ENCODE measurements at places on chromosomes 11 and 22.

DNA sequence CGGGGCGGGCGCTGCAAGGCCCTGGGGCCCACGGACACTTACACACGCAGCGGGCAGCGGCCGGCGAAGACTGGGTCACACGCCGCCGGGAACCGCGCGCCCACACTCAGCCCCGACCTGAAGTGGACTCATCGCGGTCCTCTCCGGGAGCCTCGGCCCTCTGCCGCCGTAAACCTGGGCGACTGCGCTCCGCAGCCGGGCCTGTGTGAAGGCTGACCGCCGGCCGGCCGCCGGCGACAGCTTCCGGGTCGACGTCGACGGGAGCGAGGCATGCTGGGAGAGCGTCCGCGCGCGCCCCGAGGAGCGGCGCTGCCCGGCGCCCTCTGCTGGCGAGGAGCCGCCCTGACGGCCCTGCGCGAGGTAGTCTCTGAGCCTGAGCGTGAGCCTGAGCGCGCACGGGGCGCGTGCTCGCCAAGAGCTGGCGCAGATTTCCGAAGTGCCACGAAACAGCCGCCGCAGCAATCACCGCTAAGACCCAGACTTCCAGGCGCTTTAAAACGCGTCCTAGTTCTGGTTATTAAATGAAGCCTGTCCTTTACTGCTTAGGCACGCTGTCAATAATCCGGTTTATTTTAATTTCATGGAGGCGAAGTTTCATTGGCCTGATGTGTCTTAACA, at the start of gene SNX19:
Gene SNX19, minus strand, starts transcription at position 242 of the 618 bp plus-strand sequence. CDS start 540 bp downstream, outside the sequence.
- peak; percentile 22 for DNase-seq

DNA sequence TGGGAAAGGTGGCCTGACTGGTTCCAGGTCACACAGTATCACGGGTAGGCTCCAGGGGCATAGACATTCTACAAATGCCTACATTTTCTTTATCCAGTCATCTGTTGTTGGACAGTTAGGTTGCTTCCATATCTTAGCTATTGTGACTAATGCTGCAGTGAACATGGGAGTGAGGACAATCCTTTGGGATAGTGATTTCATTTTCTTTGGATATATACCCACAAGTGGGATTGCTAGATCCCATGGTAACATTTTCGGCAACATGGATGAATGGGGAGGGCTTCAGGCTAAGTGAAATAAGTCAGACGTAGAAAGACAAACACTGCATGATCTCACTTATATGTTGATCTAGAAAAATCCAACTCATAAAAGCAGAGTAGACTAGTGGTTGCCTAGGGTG, 744.3 kb downstream of the NTM start:
- DNase-seq, result no peak

DNA sequence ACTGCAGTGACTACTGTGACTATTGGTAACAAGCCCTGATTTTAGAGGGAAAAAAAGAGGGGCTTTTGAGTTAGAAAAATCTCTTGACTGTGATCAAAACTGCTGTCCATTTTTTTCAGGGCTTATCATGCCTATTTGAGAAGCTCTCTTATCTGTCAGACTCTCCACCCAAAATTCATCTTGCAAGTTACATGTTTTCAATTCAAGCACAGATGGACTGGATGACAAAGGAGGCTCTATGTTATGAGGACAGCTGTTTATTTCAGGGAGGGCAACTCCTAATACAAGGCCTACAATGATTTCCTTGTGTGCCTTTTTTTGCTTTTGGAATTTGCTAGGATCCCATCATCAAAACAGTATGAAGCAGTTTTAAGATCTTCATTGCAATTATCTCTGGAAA, 35.2 kb upstream of the USP47 start:
- DNase-seq, result no peak

DNA sequence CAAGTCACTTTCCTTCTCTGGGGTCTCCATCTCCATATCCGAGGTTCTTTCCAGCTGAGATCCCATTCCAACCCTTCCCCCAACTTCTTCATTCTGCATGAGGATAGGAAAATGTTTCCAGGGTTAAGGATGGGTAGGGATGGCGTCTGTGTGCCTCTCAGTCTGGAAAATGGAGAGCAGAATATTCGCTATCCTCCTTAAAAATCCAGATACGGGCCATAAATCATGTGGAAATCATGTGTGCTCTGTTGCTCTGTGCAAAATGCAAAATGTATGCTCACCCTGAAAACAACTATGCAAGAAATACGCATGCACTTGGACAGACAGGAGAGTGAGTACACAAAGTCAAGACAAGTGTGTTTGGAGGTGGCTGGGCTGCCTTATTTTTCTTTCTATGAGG, 3.2 kb downstream of the CREB3L1 start:
- DNase-seq, result no peak

GRCh38 chr11:61049063-61049377, 53.3 kb upstream of the CD5 start:
- DNase-seq, result no peak

DNA sequence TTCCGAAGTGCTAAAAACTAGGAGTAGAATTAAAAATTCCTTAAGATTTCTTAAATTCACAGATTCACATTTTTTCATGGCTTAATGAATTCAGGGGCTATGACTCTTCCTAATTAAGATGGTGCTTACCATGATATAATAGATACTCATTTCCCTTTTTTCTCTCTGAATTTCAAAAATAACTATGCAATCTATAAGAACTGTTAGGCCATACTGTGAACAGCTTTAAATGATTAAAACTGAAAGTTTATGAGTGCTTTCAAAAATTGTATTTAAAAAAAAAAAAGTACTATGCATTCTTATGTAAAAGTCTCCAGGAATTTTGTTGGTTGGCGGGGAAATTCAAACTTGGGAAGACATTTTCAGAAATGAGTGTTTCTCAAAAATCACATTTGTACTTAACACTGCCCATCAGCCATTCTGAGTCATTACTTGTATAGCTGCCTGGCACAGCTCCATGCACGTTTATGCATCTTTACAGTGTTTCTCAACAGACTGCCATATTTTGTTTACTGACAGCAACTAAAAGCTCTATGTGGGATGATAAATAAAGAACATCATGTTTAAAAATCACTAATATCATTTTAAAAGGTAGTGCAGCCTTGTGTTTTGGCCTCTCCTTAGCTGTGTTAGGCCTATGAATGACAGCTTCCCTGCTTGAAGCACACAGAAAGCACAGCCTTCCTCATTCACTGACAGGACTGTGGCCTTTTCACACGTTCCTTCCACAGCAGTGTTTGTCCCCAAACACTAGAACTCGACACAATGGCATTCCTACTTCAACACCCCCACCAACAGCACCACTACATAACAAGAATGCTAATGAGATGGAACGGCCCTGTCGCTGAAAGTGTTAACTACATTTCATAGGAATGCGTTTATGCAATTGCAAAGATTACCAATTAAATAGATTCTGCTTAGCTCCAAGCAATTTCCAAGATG, 131.4 kb downstream of the DCDC1 start:
- DNase-seq, result no peak

- DNase-seq, result no peak
Observed at GRCh38 chr11:12862696-12863469, 146.2 kb upstream of the RASSF10 start.

GRCh38 chr22:27667121-27667843, 134.3 kb downstream of the MN1 start:
- DNase-seq, result no peak

- no peak for DNase-seq
Observed at GRCh38 chr11:111393096-111393495, 14.0 kb upstream of the POU2AF1 start.

DNA sequence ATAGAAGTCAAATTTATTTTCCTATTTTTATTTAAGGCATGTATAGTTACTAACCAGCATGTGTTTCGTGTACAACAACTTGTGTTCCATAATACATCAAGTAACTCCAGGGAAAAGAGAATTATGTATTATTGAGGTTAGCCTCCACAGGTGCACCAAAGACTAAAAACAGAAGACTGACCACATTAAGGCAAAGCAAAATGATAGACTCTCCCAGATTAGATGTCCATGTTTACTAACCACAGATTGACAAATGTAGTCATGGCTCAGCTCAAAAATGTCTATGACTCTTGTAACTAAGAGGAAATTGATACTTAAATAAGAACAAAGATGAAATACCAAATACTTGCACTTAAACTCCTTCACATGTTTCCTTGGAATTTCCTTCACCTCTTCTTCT, 238.5 kb downstream of the METTL15 start:
- no peak for DNase-seq

DNA sequence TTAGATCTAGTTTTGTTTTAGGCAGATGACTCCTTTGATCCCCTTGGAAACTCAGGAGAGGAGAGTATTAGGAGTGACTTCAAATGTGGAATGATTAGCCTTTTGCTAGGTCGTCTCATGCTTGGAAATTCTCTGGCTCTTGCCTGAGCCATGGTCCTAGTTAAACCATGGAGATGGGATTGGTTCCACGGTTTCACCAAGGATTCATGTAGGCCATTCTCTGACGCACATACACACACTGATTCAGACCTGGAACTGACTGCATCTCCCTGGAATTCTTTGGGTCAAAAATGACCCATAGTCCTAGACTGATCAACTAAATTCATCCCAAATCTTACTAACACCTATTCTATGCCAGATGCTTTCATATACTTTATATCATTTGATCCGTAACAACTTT, 56.5 kb downstream of the POLD3 start:
- no peak for DNase-seq

DNA sequence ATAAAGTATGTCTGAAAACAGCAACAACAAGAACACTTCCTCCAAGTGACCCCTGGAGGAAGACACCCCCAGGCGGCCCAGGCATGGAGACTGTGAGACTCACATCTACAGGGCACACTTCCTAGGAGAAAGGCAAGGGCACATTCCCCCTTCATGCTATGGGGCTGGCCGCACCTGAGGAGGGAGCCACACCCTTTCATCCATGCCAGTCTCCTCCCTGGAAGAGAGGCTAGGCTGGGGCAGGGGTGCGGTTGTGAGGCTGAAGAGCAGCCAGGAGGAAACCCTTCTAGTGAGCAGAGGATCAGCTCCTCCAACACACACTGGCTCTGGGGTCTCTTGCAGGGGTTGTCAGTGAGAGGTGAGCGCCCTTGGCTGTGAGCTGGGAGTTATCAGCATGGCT, 678.8 kb downstream of the NTM start:
- no peak for DNase-seq

DNA sequence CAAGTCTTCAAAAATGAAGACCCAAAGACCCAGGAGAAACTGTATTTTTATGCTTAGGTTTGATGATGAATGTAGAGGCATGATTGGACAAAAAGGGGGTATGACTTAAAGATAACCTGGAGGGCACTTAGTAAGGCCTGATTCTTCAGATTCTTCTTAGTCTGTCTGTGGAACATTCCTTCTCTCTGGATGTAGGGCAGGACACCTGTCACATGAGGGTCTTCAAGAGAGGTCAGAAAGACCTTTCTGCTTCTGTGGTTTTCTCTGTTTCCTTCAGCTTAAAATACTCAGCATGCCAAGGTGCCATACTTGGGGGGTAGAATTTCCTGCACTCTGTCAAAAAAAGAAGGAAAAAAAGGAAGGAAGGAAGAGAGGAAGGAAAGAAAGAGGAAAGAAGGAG, 78.1 kb downstream of the BLID start:
- no peak for DNase-seq

- DNase-seq, result no peak
Observed at GRCh38 chr22:41369424-41369745, 12.4 kb upstream of the TEF start.

GRCh38 chr11:47415949-47416472, 7.6 kb downstream of the SLC39A13 start:
- DNase-seq, result no peak

GRCh38 chr11:47254386-47254785, 3.4 kb upstream of the NR1H3 start:
- DNase-seq, result no peak

- no peak for DNase-seq
Observed at GRCh38 chr11:74504100-74504691, 10.7 kb upstream of the LIPT2 start.
